ENCODE measurements at places on chromosomes 7 and 10.

- no peak for DNase-seq
Measured at GRCh38 chr10:44511166-44511565, 126.3 kb upstream of the CXCL12 start.

DNA sequence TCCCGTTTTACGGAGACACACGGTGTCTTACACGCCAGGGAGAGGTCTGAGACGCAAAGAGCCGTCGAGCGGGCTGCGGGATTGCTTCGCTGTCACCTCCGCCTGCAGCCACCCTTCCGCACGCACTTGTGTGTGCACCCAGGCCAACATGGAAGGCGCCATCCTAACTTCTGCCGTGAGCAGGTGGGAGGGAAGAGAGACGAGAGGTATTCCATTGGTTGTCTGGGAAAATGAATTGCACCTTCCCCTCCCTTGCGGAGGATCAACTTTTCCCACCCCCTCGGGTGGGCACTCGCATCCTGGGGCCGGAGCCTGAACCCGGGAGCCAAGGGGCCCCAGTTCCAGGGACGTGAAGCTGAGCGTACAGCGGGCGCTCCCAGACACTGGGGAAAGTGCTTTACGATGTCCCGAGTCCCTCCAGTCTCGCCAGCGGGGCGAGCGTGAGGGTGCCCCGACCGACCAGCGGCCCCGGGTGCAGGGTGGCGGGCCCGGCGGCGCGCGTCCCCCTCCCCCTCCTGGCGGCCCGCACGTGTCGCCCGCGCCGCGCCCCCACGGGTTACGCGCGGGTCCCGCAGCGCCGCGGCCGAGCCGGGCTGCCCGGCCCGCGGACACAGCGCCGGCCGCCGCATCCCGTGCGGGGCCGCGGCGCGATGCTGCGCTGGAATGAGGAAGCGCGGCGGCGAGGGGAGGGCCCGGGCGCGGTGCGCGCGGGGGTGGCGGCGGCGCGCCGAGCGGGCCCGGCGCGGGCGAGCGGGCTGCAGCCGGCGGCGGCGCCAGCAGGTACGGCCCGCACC is 984 bp upstream of the IKZF1 start:
- no peak for DNase-seq

DNA sequence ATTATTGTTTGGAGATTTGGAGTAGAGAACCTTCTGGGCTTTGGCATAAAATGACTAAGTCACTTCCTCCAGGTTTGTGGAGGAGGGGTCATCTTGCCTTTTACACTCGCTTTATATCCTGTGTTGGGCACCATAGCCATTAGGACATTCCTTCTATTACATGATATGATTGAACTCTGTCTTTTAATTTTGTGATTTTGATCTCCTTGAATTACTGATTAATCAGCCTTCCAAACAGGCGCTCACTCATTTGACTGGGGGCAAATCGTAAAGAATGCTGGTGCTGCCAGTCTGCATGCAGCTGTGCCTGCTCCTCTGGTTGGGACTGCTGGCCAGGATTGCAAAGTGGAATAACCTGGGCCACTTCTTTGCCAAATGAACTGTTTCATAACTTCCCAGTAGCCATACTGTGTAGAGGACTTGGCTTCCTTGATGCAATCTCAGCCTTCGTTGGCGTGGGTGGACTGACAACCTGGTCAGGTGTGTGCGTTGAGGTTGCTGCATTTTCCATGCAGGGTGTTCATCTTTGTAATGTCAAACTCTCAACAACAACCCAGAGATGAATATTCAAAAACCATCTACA is 65.9 kb upstream of the RAB11FIP2 start:
- DNase-seq: no peak

GRCh38 chr10:50604049-50604640 is 19.6 kb downstream of the SGMS1 start:
- no peak for DNase-seq

DNA sequence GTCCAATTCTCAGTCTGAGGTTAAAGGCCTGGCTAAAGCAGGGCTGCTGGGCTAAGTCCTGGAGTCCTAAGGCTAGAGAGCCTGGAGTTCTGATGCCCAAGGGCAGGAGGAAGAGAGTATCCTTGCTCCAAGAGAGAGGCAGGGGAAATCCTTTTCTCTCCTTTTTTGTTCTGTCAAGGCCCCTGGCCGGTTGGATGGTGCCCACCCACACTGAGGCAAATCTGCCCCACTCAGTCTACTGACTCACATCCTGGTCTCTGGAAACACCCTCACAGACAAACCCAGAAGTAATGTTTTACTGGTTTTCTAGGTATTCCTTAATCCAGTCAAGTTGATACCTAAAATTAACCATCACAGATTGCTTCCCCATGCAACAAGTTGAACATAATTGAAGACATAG is 23.0 kb downstream of the ZNF518A start:
- DNase-seq: no peak

GRCh38 chr7:17084166-17084475 is 202.3 kb upstream of the AGR3 start:
- no peak for DNase-seq

DNA sequence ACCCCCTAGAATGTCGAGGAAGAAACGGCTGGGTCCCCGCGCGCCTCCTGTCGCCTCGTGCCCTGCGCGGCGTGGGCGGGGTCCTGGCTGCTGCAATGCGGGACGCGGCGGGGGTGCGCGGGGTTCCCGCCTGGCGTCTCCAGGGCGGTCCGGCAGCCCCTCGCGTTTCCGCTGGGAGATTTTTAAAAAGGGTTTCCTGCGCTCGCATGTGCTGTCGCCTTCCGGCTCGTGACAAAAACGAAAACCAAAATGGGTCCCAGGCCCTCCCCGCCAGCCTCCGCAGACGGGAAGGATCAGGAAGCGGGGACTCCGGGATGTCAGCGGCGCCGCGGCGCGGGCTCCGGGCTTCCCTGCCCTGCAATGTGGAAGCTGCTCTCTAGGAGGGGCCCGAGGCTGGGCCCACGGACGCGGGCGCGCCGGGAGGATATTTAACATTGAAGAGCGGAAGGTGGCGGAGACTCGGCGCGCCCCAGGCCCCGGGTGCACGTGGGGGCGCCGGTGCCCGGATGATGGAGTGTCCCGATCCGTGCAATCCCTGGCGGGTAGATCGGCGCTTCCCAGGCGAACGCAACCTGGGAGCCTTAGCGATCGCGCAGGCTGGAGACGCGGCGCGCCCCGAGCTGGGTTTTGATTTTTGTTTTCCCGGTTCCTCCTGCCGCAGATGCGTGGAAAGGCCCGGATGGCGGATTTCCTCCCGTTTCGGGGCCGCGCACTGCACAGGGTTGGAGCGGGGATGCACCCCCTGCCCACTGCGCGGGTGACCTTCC is 1.0 kb downstream of the PFKP start:
- peak; percentile 31 for DNase-seq

DNA sequence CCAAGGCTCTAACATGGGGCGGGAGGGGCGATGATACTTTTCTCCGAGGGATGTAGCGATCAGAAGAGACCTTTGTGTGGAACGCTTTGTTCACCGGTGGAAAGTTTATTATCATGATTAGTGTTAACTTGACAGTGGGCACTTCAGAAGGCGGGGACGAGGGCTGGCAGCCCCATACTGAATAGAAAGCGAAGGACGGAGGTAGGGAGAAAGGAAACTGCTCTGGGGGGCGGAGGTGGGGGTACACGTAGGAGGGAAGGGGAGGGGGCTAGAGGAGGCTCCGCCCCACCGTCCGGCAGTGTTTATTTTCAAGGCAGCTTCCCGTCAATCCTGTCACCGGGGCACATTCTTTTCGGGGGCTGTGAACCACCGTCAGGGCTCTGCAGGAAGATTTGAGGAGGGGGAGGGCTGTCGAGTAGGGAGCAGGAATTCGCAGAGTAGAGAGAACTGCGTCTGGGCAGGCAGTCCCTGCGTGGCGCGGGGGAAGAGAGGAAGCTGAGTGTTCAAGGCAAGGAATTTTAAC is 9.4 kb upstream of the NKX2-3 start:
- no peak for DNase-seq

GRCh38 chr10:75403939-75404814 is 2.6 kb upstream of the ZNF503 start:
- DNase-seq: no peak

- DNase-seq: no peak
Measured at GRCh38 chr10:27687326-27687725, 58.3 kb downstream of the MKX start.

DNA sequence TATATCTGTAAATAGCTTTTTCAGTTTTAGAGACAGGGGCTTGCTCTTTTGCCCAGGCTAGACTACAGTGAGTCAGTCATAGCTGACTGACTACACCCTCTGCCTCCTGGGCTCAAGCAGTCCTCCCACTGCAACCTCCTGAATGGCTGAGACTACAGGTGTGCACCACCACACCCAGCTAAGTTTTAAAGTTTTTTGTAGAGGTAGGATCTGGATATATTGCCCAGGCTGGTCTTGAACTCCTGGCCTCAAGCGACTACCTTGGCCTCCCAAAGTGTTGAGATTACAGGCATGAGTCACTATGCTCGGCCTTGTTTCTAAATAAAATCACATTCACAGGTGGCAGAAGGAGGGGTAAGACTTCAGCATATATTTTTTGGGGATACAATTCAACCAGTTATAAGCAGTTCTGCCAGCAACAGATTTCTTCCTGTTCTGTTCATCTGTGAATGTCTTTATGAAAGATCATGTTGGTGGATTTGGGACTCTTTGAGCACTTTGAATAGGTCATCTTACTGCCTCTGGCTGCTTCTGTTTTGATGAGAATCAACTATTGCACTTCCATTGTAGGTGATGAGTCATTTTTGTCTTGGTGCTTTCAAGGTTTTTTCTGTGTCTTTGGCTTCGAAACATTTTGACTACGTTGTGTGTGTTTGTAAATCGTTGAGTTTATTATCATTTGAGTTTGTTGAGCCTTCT is 15.7 kb downstream of the RBM33 start:
- DNase-seq: no peak

GRCh38 chr10:72688208-72688651 is 3.7 kb upstream of the MCU start:
- peak; percentile 77 for DNase-seq

DNA sequence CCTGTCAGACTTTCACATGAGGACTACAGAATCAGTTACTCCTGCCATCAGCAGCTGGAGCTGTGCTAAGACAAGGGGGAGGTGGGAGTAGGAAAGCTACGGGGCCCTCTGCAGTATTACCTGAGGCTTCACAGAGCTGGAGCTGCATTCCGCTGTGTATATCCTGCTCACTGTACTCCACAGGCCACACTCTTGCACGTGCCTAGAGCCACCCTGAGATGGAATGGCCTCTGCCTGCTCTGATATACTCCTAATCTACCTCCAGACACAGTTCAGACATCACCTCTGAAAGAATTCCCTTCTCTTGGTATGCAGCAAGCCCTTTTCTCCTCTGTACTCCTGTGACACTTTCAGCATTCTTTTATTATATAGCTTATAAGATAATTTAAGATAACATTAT is 34.8 kb downstream of the TRDMT1 start:
- no peak for DNase-seq

DNA sequence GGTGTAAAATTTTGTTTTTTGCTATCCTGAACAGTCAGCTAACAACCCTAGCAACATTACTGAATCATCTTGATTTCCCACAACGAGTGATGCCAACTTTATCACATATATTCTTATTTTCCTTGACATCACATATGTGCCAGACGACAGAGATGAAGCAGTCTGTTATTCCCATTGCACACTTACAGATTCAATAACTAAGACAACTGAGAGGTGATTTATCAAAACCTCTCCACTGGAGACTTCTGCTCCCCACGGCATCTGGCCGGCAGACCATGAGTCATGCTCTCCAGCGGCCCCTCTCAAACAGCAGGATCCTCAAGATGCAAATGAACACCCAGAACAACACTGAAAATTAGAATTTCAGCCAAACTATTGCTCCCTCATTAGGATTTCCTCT is 57.1 kb downstream of the AMPH start:
- DNase-seq: peak; percentile 68

GRCh38 chr7:66933469-66933868 is 12.4 kb downstream of the TMEM248 start:
- no peak for DNase-seq

GRCh38 chr10:114682532-114682931 is 24.5 kb upstream of the ABLIM1 start:
- no peak for DNase-seq

DNA sequence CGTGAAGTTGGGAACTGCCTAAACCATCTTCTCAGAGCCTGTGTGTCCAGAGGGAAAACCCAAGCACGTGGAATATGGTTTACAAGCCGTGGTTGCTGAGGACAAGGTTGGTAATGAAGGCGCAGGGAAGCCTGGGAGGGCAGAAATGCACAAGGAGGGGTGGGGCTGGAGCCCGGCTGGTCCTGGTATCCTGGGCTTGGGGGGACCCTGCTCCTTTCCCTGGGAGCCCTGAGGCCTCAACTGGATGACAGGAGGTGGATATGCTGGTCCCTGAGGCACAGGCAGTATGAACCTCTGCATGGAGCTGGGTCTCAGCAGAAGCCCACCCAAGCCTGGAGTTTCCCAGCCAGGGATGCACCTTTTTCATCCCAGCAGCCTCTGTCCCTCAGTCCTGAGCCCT is 80.3 kb upstream of the RET start:
- no peak for DNase-seq

DNA sequence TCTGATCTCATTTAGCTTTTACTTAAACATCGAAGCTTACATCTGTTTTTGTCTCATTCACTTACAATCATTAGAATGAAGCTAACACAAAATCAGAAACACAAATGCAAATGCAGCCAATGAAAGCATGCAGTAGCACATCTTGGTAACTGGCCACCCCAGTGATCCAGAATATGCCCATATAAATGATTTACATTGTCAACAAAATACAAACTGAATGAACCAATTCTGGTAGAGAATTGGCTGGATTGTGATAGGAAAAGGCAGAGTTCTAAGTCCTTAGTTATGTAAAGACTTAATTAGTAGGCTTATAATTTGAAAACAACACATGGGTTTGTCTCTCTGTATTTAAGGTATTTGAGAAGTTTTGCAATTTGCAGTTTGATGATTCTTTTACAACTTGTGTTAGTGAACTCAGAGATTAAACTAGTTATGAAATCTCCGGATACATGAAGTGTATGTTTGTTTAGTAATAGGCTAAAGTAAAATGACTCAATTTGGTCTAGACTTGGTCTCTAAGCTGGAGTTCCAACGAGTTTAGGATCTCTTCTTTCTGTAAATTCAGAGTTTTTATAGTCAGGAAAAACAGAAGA is 21.2 kb downstream of the TECTB start:
- DNase-seq: no peak

DNA sequence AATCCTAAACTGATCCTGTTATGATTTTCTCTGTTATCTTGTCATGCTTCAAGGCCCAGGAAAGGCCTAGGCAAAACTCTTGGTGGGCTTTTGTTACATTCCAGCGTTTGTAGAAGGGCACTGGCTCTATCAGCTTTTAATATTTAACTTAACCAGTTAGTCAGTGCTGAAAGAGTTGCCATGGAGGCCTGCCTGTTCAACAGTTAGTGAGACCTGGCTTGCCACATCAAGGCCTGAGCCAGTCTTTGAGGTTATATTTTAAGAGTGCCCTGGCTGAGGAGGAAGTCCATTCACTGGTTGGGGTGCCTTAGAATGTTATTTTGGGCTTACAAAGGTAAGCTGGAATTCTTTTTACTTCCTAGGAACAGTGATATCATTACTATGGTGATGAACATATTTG is 144.1 kb upstream of the NRG3 start:
- no peak for DNase-seq

GRCh38 chr10:16907687-16908086 is 90.5 kb upstream of the RSU1 start:
- DNase-seq: no peak

- no peak for DNase-seq
Measured at GRCh38 chr7:124686543-124687171, 78.9 kb downstream of the GPR37 start.

All from A172 (cell line).